ENCODE measurements at places on chromosomes 3 and 15. TPM values are rescaled to one million over a fixed set of nuclear protein-coding genes. Genes with fewer than 3 reads are reported as not detected.

CHRM5 gene
- not detected for polyA plus RNA-seq

PPP2R3A gene
- 0.09 TPM for polyA plus RNA-seq

GLDN gene
- not detected for polyA plus RNA-seq

ECE2 gene
- polyA plus RNA-seq = not detected

SPINK8 gene
- polyA plus RNA-seq = not detected
